Left forelimb (tissue), 1 donor: ENCODE measurements at places on chromosomes 13 and 19.

DNA sequence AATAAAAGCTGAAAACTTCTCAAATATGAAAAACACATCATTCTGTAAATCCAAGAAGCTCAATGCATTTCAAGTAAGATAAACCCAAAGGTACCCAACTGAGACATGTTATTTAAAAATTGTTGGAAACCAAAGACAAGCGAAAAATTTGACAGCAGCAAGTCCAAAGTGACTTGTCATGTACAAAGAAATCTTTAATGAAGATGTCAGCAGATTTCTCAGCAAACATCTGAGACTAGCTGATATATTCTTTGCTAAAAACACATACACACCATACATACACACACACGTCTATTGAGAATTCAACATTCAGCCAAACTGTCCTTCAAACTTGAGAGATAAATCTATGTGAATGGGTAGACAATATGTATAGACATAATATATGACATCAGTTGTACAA is 5.7 kb upstream of the ZNF222 start:
- no peak for DNase-seq

- DNase-seq = no peak
Measured at GRCh38 chr13:24207841-24208667, 47.5 kb downstream of the SPATA13 start.

GRCh38 chr13:114154476-114154875 is 22.1 kb upstream of the RASA3 start:
- DNase-seq = no peak

GRCh38 chr19:3440082-3440481 is 40.2 kb downstream of the SMIM24 start:
- no peak for DNase-seq

GRCh38 chr13:101523154-101524131 is 71.0 kb downstream of the ITGBL1 start:
- DNase-seq = no peak

DNA sequence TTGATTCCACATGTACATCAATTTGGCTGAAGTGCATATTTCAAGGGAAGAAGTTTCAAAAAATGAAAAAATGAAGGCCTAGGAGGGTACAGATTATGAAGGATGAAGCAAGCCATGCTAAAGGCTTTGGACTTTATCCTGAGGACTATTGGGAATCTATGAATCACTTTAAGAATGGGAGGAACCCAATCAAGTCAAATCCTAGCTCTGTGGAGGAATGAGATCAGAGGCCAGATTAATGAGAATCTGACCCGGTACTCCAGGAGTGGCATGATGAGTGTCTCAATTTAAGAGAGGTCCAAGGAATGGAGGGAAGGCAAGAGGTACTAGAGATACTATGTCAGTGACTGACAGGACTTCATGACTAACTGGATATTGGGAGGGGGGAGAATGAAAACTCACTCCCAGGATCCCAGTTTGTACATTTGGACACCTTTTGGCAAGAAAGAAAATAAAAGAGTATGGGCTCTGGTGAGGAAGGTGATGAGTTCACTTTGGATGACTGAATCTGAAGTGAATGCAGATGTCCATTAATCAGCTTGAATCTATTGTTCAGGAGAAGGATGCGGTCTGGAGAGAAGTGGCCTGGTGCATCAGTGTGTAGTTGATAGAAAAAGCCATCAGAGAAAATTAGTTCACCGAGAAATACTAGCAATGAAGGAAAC is 349.0 kb downstream of the EFNB2 start:
- DNase-seq = no peak

DNA sequence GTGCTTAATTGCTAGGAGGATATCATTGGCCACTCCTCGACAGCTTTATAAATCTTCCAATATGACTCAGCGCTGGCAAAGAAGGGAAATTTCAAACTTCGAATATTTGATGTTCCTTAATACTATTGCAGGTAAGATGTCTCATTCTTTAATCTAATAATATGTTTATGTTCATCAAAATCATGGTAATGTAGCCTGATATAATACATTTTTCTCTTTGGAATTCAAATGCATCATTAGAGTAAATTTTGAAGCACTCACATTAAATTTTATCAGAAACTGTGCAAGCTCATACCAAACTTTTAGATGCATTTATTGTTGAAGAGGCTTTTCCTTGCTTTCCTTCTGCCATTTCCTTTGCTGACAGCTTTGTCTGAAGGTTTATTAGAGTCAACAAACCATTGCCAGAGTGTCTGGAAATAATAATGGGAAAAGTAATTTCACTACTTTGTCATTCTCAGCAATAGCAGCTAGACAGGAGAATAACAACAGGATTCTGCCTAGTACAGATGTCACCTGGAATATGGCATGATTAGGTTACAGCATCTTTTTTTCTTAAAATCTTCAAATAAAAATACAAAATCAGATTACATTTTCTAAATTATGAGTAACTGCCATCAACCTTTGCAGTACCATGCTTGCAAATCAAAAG is 78.6 kb upstream of the MAB21L1 start:
- DNase-seq = no peak

DNA sequence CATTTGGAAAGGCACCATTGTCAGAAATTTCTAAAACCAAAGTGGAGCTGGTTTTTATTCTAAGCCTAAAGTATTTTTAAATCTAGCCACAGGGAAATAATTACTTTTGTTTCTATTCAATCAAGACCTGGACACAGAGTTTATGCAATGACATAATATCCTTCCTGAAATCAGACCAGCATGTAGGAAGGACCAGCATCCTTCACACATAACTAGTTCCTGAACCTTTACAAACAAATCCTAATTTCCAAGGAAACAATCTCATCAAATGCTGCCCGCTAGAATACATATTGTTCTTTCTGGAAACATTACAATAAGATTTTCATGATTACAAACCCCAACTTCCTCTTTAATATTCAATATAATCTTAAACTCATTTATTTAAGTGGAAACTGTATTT is 1.5 kb downstream of the STARD13 start:
- no peak for DNase-seq

- DNase-seq = no peak
Measured at GRCh38 chr19:7921967-7922835, 2.1 kb downstream of the SNAPC2 start.

DNA sequence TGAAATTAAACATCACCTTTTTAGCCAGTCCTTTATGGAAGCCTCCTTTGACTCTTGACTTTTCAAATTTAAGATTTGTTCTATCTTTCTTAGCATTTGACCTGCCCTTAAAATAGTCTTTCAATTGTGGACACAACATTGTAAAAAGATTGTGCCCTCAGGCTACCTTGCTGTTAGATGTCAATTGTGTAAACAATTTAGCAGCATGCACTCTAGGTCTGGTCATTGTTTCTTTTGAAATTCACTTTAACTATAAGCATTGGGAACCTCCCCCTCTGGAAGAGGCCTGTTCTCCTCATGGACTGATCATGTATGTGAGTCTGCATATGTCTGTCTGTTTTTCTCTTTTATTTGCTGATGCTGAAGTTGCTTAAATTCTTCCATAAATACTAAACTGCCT is 31.5 kb upstream of the PABPC3 start:
- DNase-seq = no peak

DNA sequence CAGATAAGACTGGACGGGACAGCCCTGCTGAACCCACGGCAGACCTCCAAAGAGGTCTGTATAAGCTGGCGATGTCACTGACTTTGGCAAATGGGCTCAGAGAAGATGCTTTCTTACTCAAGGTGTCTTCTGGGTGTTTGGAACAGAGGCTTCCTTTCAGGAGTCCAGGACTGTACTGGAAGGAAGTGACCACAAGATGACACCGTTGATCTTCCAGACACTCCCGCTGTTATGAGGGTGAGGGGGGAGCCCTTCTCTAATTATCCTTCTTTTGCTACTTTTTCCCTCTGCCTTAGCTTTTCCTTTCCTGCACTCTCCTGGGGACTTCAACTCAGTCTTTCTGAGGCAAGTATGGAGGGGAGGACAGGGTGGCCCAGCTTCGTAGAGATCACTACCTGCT is 65.2 kb upstream of the ZNF599 start:
- DNase-seq = no peak

- DNase-seq = no peak
Measured at GRCh38 chr13:78594456-78594975, 8.8 kb downstream of the POU4F1 start.

DNA sequence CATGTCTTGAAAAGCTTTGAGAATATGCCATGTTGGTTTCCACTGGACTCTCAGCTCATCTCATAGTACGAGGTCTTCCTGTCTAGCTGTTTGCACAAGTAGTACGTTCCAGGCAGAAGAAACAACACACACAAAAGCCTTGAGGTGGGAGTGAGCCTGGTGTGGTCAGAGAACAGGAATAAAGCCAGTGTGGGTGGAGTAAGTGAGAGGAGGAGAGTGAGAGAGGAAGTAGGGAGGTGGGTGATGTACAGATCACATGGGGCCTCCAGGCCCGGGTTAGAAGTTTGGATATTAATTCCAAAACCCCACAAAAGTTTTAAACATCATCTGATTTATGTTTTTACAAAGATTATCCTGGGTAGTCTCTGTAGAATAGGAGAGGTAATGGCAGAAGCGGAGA is 230.6 kb downstream of the MTUS2 start:
- DNase-seq = no peak

- no peak for DNase-seq
Measured at GRCh38 chr19:31330761-31331160, 18.5 kb downstream of the TSHZ3 start.

- DNase-seq = peak; percentile 83
Measured at GRCh38 chr19:3304871-3305423, 61.4 kb upstream of the NFIC start.

DNA sequence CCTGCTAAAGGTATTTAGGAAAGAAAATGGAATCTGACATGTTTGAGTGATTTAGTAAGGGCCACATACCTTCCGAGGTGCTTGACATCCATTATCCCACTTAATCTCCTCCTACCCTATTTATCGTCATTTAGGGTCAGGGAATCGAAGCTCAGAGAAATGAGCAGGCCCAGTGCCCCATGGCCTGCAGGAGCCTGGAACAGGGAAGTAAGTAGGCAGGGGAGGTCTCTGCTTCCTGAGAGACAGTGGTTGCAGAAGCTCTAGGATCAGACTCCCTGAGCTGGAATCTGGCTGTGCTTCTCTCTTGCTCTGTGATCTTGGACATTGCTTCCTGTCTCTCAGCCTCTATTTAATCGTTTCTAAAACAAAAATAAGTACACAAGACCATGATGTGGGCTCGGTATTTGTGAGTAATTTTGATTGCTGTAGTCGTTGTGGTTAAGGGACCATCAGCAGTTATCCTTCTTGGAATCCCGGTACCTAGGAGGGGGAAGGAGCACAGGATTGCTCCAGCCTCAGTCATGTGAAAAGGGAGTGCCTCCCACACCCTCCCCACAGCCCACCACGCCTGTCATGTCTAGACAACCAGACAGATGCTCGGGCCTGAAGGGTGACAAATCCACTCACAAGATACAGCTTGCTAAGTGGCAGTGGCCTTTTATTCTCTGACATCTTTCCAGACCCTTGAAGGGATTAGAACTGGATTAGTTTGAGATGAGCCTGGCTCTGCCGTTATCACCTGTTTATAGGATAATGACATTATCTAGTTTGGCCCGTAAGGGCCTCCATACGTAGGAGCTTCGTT is 169.2 kb upstream of the TSHZ3 start:
- DNase-seq = peak; percentile 28

- no peak for DNase-seq
Measured at GRCh38 chr19:29974701-29975100, 32.7 kb downstream of the URI1 start.

- no peak for DNase-seq
Measured at GRCh38 chr19:16585808-16586476, 13.7 kb upstream of the SLC35E1 start.

GRCh38 chr19:35079826-35080225 is 35.8 kb upstream of the FXYD3 start:
- DNase-seq = no peak

DNA sequence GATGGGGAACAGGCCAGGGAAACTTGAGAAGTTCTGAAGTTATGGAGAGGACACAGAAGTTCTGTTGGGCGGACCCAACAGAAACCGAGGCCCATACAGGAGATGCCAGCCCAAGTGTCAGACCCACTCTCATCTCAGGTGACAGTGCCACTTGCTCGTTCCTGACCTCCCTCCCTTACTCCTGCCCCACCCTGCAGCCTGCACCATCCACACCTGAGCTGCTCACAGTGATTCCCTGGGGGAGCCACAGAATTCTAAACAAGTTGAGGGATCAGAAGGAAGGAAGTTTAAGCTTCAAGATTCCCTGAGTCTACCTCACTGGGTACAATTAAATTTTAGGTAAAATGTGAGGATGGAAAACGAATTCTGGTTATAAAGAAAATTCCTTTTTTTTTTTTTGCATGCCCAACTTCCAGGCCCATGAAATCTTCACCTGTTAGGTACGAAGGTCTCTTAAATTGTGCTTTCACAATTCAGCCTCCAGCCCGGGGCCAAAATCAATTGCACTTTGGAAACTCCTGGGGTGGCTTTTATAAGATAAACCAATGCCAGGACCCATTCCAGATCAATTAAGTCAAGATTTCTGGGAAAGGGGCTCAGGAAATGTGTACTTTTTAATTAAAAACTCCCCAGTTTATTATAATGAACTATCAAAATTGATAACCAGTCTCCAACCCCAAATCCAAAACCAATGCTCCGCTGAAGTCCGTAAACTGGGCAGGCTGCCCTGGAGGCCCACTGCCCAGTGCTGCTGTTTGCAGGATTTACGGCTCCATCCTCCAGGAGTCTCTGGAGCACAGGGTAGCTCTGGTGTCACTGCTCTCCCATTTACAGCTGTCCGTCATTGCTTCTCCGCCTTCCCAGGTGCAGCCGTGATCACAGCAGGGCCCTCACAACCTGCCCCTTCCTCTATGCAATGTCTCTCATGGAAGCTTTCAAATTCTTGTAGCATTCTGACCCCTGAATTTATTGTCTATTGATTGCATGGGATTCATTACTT is 643.5 kb downstream of the UQCRFS1 start:
- DNase-seq = no peak

DNA sequence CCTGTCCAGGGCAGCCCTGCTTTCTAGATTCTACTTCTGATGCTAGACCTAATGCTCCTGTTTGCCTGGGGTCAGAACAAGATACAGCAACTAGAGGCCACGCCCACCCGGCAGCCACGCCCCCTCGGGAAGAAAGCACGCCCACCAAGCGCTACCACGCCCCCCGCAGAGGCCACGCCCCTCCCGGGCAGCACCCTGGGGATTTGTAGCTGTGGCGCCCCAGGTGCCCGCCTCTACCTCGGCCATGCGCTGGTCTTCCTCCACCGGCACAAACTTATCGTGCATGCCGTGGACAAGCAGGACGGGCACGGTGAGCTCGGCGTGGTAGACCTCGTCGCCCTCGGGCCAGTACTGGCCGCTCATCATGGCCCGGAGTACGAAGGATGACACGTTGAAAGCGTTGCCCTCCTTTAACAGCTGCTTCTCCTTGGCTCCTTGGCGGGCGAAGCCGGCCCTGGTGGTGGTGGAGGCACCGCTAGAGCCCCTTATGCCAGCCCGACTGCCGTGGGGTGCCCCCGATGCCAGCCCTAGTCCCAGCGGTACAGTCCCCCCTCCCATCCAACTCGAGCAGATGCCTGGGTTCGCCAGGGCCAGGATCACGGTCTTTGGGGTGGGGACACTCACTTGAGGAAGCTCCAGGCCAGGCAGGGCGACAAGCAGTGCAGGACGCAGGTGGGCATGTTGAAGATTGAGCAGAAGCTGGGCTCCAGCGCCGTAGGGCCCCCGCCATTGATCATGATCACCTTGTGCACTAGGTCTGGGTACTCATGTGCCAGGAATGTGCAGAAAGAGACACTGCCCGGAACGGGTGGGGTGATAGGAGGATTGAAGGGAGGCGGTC is 9.0 kb downstream of the ABHD8 start:
- no peak for DNase-seq

- DNase-seq = no peak
Measured at GRCh38 chr13:106038752-106039151, 496.7 kb downstream of the EFNB2 start.
